ENCODE measurements at places on chromosomes 2 and 18. TPM values are rescaled to one million over a fixed set of nuclear protein-coding genes. Genes with fewer than 3 reads are reported as not detected.

GLI2 gene
- 7.9 TPM for total RNA-seq

COL4A3 gene
- total RNA-seq, result not detected

STAMBP gene
- 41.2 TPM for total RNA-seq

ATP6V1B1 gene
- not detected for total RNA-seq

INHA gene
- not detected for total RNA-seq

DNA sequence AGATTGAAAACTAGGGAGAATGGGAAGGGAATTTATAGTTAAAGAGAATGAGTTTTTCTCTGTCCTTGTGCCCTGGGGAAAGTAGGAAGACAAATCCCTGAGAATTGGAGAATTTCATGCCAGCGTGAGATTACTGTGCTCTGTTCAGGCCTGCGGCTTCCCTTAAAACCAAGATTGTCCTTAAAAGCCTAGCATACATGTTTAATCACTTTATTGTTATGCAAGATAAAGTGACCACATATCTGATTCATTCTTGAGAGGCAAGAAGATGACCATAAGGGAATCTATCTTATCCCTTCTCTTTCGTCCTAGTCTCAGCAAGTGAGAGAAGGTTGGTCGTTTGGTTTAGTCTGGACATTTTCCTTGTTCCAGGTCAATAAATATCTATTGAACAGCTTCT lies 75.9 kb downstream of the ADCYAP1 start:
- no peak for DNase-seq

Measured in HT1080 (cell line).